ENCODE measurements at places on chromosomes 2 and 18.

DNA sequence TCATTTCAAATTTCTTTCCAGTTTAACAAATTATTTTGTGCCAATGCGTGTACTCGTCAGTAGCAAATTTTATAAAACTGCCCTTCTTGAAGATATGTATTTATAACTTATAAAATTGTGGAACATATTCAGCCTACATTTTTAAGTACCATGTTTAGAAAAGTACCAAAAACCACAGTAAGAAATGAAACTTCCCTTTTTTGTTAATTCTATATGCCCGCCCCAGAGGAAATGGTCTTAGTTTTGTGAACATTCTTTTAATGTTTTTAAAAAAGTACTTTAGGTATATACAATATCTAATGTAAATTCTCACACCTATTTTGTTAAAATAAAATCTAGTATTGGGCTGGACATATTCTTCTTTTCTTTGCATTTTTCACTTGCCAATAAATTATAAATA lies 1.2 kb downstream of the UGT1A9 start:
- DNase-seq = no peak

- no peak for DNase-seq
Measured at GRCh38 chr2:219944866-219945265, 317.4 kb downstream of the SLC4A3 start.

DNA sequence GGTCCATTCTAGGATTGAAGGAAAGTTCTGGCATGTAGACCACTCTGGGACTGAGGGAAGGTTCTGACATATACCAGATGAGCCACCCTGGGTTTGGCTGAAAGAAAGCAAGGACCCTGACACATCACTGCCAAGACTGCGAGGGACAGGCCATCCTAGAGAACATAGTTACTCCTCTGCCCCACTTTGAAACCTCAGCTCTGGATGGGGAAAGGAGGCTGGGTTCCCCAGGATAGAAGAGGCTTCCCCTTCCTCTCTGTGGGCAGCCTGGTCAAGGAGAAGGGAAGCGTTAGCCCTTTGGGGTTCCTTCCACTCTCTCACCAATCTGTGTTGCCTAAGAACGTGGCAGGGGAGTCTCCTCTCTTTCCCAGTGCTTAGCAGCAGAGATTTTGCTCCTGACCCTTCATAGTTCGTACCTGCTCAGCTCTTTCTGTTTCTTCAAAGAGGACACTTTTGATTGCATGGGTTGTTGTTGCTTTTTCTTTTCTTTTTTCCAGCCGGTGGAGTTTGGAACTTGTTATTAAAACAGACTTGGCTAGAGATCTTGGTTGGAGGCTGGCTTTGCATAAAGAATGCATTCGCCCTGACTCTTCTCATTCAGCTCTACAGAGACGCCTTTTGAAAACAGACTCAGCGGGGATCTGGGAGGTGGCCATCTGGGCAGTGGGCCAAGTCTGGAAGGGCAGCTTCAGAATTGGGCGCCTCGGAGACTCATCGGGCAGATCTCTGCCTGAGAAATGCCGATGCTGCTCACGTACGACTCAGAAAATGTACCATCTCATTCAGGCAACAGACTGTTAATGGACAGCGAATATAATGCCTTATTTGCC lies 166.1 kb downstream of the CLIP4 start:
- no peak for DNase-seq

- DNase-seq = no peak
Measured at GRCh38 chr2:138997856-138998517, 217.8 kb upstream of the NXPH2 start.

DNA sequence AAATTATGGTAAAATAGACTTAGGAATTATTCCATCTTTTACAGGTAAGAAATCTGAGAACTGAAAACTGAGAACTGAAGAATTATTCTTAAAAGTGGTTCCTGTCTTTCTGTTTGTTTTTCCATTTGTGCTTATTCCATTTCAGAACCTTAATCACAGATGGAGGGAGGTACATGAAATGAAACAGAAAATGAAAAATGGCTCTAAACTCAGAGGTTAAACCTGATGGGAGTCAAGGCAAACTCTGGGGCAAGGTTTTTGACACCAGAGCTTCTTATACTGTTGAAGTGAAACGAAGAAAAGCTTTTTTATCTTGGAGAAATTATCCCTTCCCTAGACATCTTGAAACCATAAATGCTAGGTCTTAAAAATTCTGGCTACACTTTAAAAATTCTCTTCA lies 182.1 kb downstream of the ZNF804A start:
- no peak for DNase-seq

DNA sequence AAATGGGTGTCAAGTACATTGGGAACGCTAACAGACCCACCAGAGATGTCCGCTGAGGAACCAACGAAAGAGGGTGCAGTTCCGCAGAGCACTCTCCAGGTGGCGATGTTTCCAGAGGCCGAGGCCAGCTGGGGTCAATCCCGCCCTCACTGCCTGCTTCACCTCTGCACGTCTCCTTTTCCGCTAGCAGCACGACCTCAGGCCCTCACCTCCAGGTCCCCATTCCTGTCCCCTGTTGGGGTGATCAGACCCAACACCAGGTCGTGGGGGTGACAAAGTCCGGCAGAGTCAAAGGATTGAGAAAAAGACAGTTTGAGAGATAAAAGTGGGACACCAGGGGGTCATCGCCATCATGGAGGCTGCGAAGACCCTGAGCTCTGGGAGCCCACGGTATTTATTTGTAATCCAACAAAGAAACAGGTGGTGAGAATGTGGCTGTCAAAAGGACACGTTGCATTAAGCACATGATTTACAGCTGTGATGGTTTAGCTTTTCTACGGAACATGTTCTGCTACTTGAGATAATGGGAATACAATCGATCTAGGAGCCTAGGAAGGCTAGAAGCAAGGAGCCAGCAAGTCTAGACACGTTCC lies 27.3 kb downstream of the ZAP70 start:
- no peak for DNase-seq

DNA sequence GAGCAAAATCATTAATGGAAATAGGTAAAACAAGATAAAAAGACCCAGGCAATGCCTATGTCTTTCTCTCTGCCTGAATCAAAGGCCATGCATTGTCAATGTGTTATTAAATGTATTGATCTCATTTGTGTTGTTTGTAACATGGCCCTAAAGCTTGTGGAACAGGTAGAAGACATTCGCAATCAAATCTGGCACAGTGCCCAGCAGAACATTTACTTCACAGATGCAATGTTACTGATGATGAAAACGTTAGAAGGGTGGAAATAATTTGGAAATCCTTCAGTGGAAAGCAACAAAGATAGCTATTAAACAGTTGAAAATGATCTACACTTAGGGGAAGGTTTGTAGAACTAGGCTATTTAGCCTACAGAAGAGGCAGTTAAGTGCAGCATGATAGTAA lies 368.2 kb downstream of the EPHA4 start:
- DNase-seq = no peak
